DMS153 (cell line): ENCODE measurements at places on chromosomes 7 and 10.
A peak's percentile ranks its signal among the peaks of the same experiment; 100 is the strongest.

- no peak for DNase-seq
Measured at GRCh38 chr10:79354141-79354540, 6.9 kb downstream of the PPIF start.

GRCh38 chr7:50588937-50589336 lies 23.7 kb upstream of the DDC start:
- no peak for DNase-seq

DNA sequence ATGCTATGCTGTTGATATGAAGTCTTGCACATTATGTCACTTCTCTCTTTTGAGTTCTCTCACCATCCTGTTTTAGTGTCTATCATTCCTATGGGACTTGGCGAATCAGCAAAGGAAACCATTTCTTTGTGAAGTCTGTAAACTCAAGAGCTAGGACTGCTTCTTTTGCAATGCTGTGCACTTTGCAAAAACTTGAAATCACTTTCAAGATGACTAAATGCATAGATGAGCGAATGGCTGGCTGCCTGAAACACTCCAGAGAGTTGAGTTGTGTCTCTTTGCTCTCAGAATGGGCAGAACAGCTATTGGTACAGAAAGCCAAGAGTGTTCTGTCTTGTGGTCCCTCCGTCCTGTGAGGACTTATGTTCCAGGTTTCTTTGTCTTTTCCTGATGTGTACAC lies 18.3 kb upstream of the ELMO1 start:
- DNase-seq = no peak

- no peak for DNase-seq
Measured at GRCh38 chr7:102063690-102064180, 222.9 kb upstream of the SH2B2 start.

GRCh38 chr7:156607332-156608172 lies 33.0 kb upstream of the RNF32 start:
- DNase-seq = no peak

GRCh38 chr7:80707318-80707717 lies 68.9 kb downstream of the CD36 start:
- DNase-seq = no peak

DNA sequence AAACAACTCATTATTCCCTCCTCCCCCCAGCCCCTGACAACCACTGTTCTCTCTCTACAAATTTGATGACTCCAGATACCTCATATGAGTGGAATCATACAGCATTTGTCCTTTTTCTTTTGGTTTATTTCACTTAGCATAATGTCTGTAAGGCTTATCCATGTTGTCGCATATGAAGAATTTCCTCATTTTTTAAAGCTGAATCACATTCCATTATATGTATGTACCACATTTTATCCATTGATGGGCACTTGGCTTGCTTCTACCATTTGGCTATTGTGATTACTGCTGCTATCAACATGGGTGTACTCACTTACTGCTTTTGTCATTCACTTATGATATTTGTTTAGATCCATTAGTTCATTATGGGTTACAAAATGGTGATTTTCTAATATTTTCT lies 112.8 kb downstream of the BUB3 start:
- no peak for DNase-seq

- DNase-seq = peak; percentile 23
Measured at GRCh38 chr10:60353519-60354258, 36.0 kb downstream of the ANK3 start.

DNA sequence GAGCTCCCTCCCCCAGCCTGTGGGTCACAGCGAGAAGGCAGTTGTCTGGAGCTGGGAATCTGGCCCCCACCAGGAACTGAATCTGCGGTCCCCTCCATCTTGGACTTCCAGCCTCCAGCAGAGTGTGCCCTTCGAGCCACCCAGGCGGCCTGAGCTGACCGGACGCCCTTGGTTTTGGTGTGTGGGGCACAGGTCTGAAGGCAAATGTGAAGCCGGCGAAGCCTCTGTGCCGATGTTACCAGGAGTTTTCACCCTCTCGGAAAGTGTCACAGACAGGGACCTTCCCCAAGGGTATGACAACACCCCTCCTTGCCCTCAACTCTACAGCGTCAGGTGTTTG lies 109.1 kb downstream of the DNAJB6 start:
- no peak for DNase-seq
